ENCODE measurements at places on chromosomes 2 and 18.

GRCh38 chr2:124978597-124978996, 953.5 kb downstream of the CNTNAP5 start:
- no peak for DNase-seq

DNA sequence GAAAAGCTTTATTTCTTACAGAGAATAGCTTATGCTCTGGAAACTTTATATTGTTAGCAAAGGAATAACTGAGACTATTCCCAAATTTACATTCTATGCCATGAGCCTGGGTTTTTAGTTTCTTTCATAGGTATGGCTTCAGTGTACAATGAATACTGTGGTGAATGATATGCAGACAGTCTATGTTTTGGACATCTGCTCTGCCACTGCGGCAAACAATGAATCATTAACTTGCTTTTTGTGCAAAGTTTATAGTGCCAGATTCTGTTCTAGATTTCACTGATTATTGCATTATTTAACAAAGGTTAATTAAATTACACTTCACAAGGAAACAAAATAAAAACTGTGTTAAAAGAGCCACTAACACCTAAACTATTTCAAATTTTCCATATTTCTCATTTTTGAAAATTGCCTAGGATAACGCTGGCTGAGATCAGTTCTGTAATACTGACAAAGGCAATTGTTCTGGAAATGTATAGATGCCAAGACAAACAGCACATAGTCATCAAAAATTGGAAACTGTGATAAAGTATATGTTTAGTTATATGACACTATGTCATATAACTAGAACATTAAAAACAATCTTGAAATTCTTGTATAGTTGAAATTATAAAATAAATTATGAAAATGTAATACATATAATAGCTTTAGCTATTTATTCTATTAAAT, 74.7 kb downstream of the ITSN2 start:
- no peak for DNase-seq

- DNase-seq, result no peak
These were observed 251.4 kb downstream of the GLI2 start for GRCh38 chr2:120986898-120987650.

DNA sequence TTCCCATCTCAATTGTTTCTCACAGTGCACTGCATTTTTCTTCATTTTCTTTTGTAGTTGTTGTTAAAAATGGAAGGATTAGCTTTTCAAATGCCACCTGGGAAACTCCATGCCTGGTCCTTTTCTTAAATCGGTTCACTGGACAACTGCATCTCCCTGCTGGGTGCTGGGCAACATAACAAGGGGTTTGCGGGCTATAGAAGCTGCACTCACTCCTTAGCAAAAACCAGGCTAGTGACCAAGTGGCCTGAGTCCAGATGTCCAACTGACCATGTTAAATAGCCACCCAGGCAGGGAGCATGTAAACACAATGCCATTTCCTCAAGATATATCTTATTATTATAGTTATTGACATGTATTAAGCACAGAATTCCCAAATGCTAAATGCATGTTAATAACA, 264.9 kb downstream of the ICOS start:
- DNase-seq, result no peak

- no peak for DNase-seq
These were observed 5.4 kb downstream of the SNORC start for GRCh38 chr2:232875256-232876121.

GRCh38 chr2:3280197-3280596, 97.4 kb downstream of the EIPR1 start:
- no peak for DNase-seq

GRCh38 chr2:205176546-205176945, 505.8 kb upstream of the NRP2 start:
- no peak for DNase-seq

- no peak for DNase-seq
These were observed 56.3 kb downstream of the KCNS3 start for GRCh38 chr2:17934721-17935120.

- DNase-seq, result no peak
These were observed 2.3 kb downstream of the RFTN2 start for GRCh38 chr2:197673106-197673505.

- DNase-seq, result no peak
These were observed 27.5 kb upstream of the FOSL2 start for GRCh38 chr2:28365158-28365557.

GRCh38 chr2:187157046-187157445, 291.0 kb downstream of the CALCRL start:
- DNase-seq, result no peak

GRCh38 chr2:188327518-188328213, 36.0 kb downstream of the GULP1 start:
- DNase-seq, result no peak

DNA sequence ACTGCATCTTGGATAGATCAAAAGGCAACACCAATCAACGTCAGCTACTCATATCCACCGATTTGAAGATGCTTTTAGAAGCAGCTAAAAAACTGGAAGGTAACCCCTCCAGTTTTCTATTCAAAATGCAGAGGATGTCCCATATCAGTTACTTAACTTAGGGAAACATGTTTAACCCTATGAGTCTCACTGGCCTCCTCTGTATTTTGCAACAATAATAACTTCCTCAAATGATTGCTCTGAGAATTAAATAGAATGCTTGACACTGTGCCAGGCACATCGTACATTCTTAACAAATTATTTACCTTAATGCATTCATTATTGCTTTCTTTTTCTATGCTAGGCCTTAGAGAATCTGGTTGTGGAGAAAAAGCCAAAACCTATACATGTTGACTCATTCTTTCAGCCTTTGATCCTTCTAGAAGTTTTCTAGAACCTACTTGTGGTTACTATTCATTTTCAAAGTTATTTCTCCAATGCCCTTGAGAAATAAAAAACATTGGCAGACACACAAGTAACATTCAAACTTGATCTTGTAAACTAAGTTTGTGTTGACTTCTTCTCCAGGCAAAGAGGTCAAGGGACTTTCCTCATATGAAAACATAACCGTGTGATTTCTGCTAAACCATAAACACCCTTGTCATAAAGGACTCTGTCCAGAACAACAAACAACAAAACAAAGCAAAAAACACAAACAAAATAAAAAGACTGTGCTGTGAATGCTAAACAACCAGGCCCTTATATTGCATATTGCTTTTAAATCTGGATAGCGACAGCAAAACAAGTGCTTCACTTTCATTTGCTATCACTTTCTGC, 4.6 kb downstream of the DOCK10 start:
- no peak for DNase-seq

DNA sequence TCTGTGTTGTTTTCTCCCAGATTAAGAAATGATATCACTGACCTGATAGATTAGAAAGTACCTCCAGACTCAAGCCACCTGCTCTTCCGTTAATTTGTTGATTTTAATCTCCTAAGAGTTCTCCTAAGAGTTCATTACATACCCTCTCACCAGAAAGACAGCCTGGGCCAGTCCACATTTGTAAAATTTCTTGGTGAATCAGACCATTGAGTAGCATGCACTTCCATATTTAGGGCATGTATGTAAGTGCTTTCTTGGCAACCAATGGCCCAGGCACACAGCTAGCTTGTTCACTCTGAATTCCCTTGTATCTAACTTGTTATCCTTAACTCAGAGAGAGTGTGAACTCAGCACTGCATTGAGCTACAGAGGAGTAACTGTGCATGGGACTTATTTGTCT, 158.1 kb upstream of the ACAA2 start:
- no peak for DNase-seq

GRCh38 chr2:41933585-41934320, 114.1 kb upstream of the PKDCC start:
- no peak for DNase-seq

GRCh38 chr2:29317801-29318485, 202.7 kb downstream of the CLIP4 start:
- DNase-seq, result no peak

DNA sequence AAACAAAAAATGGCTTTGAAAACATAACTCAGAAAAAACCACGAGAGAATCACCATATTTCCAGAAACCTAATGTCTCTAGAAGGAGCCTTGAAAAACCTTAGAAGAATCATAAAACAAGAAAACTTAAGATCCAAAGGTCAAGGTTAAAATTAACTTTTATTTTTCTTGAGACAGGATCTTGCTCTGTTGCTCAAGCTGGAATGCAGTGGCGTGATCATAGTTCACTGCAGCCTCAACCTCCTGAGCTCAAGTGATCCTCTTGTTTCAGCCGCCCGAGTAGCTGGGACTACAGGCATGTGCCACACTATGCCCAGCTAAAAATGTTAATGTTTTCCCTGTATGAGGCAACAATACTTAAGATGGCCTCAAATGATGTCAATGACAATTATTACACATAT, 254.2 kb upstream of the SESTD1 start:
- no peak for DNase-seq

DNA sequence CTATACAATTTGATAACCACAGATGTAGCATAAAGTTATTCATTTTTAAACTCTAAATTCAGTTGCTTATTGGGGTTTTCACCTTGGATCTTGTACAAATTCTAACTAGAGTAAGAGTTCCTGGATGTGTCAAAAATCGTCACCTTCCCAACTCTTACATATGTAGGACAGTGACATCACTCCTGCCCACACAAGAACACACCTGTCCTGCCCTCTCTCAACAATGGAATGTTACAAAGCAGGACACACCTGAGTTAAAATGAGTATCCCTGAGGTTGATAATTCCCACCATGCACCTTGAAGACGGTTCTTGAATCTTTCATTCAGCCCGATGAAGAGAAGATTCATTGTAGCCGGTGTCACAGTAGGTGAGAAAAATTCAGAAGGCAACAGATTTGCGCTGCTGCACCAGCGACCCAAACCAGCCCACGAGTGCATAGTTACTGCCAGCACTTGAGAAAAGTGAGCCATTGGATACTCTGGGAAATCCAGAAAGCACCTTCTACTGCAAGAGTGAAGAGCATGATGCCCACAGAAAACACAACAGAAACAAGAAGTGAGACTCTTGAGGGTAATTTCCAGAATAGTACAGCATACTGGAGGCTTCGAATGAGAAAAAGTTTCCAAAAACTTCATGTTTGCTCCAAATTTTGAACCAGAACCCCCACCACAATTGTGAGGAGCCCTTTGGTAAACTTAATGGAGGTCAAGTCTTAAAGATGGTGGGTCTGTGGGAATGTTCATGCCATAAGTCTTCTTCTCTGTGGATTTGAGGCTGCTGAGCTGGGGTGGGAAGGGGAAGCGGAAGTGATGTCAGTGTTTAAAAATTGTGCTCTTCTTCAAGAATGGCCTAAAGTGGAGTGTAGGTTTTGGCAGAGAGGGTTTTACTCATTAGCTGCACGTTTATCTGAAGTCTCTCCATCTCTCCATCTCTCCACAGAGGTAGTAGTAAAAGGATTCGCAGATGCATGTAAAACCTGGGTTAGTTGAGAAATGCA, 34.7 kb upstream of the ADAM23 start:
- DNase-seq, result no peak

DNA sequence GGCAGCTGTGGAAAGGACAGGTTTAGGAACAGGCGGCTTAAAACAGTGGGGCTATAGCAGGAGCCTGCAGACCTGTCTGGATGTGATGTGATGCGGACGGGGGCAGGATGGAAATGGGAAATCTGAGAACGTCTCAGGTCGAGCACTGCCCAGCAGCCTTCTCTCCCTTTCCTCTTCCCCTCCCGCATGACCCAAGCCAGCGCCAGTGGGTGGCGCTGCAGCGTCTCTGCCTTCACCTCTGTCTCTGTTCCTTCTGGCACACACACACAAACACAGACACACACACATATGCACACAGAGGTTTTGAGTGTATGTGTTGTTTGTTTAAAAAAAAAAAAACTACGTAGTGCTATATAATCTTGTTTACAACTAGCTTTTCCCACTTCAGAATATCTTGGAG, 82.0 kb upstream of the SLC66A3 start:
- DNase-seq, result no peak

DNA sequence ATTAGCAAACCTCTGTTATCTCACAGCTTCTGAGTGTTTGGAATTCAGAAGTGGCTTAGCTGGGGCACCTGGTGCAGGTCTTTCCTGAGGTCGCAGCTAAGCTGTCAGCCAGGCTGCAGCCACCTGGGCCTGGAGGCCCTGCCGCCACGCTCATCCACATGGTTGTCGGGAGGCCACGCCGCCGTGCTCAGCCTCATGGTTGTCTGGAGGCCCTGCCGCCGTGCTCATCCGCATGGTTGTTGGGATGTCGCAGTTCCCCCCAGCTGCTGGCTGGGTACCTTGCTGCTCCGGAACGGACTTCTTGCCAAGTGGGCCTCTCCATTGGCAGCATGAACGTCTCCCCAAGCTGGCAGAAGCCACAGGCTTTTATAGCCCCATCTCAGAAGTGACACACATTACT, 24.3 kb upstream of the MPPE1 start:
- no peak for DNase-seq

DNA sequence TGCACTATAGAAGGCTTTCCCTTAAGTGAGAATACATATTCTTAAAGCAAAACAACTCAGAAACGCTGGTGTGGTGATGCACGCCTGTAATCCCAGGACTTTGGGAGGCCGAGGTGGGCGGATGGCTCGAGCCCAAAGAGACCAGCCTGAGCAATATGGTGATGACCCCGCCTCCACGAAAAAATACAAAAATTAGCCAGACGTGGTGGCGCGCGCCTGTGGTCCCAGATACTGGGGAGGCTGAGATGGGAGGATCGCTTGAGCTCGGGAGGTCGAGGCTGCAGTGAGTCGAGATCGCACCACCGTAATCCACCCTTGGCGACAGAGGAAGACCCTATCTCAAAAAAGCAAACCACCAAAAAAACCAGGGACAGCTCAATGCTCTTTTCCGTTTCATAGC, 750 bp upstream of the CCDC150 start:
- DNase-seq, result no peak

DNA sequence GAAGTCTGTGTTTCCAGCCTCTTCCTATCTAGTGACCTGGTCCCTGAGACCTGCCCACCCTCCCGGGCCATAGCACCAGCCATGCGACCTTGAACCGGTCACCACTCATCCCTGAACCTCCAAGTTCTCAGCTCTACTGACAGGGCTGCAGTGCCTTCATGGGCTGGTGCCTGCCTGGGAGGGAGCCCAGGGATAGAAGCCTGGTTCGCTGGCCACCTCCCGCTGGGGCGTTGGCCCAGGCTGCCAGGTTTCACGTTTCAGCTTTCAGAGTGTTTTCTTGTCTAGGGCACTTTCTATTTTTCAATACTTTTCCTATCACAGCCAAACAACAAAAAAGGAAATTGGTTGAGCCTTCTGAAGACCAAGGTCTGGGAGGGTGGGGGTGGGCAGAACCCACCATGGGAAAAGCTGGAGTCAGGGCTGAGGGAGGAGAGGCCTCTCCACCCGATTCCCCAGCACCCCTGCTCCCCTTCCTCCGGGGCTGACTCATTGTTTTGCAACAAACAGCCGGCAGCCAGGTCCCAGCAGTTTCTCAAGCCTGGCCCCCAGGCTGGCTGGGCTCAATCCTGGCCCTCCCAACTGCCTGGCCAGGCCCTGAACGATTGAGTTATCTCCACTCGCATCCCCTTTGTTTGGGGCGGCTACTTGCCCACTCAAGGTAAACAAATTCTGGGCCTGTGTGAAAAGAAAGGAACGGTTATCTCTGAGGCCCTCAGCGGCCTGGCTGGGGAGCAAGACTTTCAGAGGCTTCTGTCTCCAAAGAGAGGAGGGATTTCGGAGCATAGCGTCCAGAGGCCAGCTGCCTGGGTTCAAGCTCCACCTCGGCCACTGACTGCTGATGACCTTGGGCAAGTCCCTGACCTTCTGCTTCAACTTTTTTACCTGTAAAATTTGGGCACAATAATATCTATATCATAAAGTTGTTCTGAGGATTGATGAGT, 47.5 kb downstream of the ZFP36L2 start:
- no peak for DNase-seq
